ENCODE measurements at places on chromosomes 2 and 18.

- DNase-seq, result no peak
Measured at GRCh38 chr2:99944019-99944418, 198.4 kb downstream of the AFF3 start.

GRCh38 chr18:9097349-9097748 lies 5.2 kb upstream of the NDUFV2 start:
- DNase-seq, result no peak

- no peak for DNase-seq
Measured at GRCh38 chr18:35549564-35549963, 32.0 kb upstream of the GALNT1 start.

- no peak for DNase-seq
Measured at GRCh38 chr2:53535234-53535840, 232.3 kb upstream of the CHAC2 start.

DNA sequence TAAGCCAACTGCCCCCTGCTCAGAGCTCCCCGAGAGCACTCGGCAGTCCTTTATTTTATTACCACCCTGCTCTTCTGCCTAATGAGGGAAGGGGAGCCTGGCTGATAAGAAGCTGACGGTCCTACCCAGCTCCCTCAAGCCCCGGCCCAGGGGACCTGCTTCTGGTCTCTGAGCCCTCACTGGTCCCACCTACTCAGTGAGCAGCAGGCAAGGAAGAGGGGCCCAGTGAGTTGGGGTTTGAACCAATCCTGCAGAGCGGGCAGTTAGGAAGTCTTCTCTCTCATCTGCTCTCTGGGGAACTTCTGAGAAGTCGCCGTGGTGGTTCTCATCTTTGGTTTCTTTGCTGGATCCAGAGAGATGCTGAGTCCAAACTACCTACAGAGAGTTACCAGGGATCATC lies 218.9 kb downstream of the NDUFA10 start:
- no peak for DNase-seq

- DNase-seq, result peak; percentile 48
Measured at GRCh38 chr2:114113518-114113917, 223.6 kb downstream of the ACTR3 start.

- DNase-seq, result no peak
Measured at GRCh38 chr2:217794133-217794986, 208.4 kb downstream of the TNS1 start.

- DNase-seq, result peak; percentile 91
Measured at GRCh38 chr18:49561289-49562193, at the start of gene LIPG. TSS of gene LIPG (plus strand) at chr18:49562057. CDS start at chr18:49562309, 252 bp downstream.

DNA sequence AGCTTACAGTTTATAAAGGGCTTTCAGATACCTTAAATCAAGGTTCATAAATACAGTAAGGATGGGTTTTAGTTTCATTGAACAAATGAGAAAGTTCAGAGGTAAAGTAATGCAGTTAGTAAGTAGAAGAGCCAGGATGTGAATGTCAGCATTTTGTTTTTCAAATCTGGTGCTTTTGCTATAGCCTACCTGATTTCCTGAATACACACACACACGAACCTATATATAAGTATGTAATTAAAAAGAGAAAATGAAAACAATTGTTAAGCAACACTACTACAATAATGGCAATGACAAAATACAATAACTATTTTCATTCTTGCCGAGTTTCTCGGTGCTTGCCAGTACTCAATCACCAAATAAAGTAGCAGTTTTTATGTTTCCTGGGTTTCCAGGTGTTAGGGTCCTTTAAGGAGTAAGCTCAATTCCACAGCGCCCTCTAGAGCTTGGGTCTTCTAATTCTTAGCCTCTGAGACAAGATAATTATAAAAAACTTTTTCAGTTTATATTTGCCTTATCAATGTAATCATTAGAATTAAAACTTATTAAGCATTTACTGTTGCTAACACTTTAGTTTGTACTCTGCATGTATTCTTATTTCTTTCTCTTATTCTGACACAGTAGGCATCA lies 512.9 kb upstream of the ACVR2A start:
- peak; percentile 36 for DNase-seq

- DNase-seq, result peak; percentile 20
Measured at GRCh38 chr2:2795438-2796091, 464.5 kb upstream of the MYT1L start.

DNA sequence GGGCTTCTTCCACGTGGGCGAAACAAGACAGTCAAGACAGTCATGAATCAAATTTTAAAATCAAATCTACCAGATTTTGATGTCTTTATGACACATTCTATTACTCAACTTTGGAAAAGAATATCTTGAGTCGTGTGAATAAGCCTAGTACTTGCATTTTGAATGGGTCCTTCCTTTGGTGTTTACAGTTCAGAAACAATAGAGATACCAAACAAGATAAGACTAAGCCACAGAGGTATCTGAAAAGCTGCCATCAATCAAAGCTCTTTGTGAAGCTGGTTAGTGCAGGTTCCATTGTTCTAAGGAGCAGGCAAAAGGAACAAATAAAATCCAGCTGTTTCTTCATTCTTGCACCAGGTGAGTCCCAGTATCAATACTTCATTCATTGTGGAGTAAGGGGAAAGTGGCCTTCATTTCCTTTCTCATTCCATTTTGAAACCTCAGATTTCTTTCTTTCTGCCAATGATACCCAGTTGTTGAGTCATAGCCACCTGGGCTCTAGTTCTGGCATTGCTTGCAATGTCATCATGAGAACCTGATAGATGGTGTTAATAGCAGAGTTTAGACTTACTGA lies 151.7 kb upstream of the L3MBTL4 start:
- no peak for DNase-seq

DNA sequence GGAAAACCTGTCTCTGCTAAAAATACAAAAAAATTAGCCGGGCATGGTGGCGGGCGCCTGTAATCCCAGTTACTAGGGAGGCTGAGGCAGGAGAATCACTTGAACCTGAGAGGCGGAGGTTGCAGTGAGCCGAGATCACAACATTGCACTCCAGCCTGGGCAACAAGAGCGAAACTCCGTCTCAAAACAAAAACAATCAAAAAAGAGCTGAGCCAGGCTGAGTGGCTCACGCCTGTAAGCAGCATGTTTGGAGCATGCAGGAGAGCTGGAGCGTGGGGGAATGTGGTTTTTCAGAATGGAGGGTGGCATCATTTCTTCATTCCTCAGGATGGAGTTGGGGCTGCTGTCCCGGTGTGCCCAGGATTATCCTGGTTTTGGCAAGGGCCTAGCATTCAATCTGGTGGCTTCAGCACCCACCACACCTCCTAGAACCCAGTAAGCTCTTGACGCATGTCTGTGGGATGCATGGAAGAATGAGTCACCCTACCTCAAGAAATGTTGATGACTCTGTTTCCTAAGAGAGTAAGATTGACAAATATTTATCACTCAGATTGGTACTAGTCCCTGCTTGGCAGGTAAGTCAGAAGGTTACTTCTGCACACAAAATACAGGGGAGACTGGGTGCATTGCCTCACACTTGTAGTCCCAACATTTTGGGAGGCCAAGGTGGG lies 90.2 kb upstream of the ODC1 start:
- no peak for DNase-seq

DNA sequence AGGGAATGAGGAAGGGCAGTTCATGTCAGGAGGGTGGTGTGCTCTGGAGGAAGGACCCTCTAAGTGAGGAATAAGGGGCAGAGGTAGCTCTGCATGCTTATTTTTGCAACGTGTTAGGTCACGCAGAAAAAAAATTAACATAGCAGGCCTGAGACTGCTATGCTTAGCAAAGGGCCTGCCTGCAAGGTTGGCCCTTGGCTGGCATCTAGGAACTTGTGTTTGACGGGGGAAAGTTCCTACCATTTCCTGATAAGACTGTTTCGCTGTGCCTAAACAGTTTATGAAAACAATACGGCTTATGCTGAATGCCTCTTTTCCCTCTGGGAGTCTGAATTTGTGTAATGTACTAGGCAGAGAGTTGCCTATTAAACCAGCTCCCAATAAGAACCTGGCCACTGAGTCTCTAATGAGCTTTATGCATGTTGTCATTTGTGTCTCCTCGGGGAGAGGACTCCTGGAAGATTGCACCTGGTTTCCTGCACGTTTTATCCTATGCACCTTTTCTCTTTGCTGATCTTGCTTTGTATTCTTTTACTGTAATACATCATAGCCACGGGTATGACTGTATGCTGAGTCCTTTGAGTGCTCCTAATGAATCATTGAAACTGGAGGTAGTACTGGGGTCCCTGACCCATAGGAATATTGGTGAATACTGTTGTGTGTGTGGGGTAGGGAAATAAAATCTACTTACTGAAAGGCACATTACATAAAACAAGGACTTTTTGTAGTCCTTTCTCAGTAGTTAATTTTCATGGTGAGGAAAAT lies 169.0 kb downstream of the PRPF40A start:
- DNase-seq, result no peak

- DNase-seq, result peak; percentile 47
Measured at GRCh38 chr2:120346667-120347358, 877 bp downstream of the INHBB start.

DNA sequence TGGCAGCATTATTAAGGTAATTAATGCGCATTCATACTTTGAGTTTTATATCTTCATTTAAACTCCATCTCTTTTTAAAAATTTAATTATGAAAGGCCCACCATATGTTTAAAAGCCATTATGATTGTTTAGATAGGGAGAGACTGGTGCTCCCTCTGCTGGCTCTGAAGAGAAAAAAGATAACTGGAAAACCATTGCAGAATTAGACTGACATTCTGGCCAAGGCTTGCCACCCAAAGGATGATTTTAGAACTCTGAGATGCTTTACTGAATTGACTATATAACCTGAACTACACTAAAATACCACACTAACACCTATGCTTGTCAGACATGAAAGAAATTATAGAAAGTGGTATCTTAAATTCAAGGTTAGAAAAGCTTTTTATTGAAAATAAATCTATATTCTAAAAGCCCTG lies 127.6 kb upstream of the SPOPL start:
- no peak for DNase-seq

- no peak for DNase-seq
Measured at GRCh38 chr18:59657012-59657411, 40.2 kb downstream of the CCBE1 start.

- no peak for DNase-seq
Measured at GRCh38 chr2:206160807-206161179, 1.1 kb downstream of the EEF1B2 start.

- peak; percentile 26 for DNase-seq
Measured at GRCh38 chr18:11669271-11669947, 19.7 kb upstream of the GNAL start.

DNA sequence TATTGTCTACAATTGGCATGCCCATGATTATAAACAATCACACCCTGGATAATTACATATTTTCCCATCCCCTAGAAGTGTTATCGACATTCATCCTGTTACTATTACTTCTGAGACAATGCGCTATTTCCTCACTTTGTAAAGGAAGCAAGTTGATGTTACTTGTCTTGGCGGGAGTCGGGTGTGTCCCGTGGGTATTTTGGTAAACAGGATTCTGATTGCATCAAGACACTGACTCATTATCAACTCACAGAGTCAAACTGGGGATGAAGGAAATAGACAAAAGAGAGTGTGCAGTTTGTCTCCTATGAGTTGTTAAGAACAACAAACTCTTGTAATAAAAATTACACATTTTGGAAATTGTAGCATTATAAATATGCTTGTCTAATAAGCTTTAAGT lies 142.7 kb downstream of the GALR1 start:
- no peak for DNase-seq

GRCh38 chr2:240986787-240987411 lies 11.5 kb upstream of the SNED1 start:
- no peak for DNase-seq

GRCh38 chr2:220315098-220315823 lies 687.8 kb downstream of the SLC4A3 start:
- no peak for DNase-seq

DNA sequence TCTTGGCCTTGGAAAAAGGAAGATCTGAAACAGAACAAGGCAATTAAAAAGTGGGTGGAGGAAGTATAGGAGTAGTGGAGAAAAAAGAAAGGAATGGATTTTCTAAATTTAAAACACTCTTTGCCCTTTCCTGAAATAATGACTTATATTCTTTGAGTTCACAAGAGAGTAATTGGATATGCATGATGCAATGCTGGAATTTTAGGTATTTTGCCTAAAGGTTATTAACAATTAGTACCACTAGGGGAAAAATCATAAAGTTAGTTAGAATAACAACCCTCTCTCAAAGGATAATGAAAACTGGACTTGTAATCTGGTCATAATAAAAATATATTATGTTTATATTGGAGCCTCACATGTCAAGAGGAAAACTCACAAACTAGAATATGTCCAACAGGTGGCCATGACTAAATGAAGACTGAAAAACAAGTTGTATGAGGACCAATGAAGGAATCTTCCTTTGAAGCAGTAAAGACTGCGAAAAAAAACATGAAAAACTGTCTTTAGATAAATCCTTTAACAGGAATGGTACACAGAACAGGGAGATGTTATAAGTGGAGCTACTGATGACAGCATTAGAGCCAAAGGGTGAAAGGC lies 281.8 kb downstream of the NCKAP5 start:
- no peak for DNase-seq

DNA sequence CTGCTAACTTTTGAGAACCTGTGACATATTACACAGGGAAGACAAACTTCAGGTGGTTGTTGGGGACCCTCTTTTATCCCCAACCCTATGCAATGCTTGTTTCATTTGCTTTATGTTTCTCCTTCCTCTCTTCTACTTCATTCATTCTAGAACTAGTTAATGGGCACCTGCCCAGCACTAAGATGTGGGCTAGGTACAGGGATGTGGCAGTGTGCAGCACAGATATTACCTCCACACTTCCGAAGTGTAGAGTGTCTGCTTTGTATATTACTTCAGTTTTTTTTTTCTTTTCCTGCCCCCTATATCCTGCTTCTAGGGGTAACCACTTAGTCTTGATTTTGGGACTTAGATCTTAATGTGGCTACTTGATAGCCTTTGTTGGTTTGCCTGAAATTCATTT lies 35.1 kb downstream of the CD28 start:
- DNase-seq, result no peak

DNA sequence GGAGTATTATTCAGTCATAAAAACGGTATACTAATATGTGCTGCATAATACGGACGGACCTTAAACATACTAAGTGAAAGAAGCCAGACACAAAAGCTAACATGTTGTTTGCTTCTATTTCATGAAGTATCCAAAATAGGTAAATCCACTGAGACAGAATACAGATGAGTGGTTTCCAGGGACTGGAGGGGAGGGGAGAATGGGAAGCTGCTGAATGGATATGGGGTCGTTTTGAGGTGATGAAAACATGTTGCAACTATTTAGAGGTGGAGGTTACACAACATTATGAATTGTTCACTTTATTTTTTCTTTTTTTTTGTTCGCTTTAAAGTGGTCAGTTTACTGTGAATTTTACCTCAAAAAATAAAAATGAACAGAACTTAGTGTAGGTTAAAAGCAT lies 52.9 kb downstream of the RAB10 start:
- DNase-seq, result no peak

- DNase-seq, result no peak
Measured at GRCh38 chr2:43407935-43408334, 181.5 kb upstream of the ZFP36L2 start.

DNA sequence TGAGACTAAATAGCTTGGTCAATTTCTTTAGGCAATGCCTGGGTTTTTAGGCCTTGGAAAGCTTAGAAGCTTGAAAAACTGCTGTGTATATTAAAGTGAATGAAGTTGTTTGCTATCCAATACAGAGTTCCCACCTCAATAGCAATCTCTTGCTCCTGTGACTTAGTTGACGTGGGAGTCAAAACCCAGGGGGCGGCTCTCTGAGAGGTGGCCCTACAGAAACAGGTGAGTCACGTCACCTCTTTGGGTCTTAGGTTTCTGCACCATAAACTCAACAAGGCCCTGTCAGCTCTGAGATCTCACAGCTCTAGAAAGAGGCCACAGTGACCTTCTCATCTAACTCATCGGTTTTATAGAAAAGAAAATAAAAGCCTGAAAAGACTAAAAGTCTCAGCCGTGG lies 79.6 kb downstream of the ADD2 start:
- peak; percentile 4 for DNase-seq
